Transverse colon (tissue), 4 donors: ENCODE measurements at places on chromosomes 5 and 9. TPM values are rescaled to one million over a fixed set of nuclear protein-coding genes. Genes with fewer than 3 reads are reported as not detected.
A peak's percentile ranks its signal among the peaks of the same experiment; 100 is the strongest.

IFNK gene
- total RNA-seq: not detected

IFNA13 gene
- total RNA-seq: not detected

- no peaks in the 10 kb centered on the region for H3K36me3 ChIP-seq
- H3K4me3 ChIP-seq: no peak overlapping the region
- DNase-seq: no peak
These were observed 588.9 kb upstream of the TLE4 start for GRCh38 chr9:78982849-78983248.

GRCh38 chr9:134391319-134392231 lies 65.3 kb downstream of the RXRA start:
- H3K4me3 ChIP-seq: no peak overlapping the region
- H3K27ac ChIP-seq: peak overlapping the region; percentile 34
- H3K36me3 ChIP-seq: no peaks in the 10 kb centered on the region
- H3K27me3 ChIP-seq: no peaks in the 10 kb centered on the region

DNA sequence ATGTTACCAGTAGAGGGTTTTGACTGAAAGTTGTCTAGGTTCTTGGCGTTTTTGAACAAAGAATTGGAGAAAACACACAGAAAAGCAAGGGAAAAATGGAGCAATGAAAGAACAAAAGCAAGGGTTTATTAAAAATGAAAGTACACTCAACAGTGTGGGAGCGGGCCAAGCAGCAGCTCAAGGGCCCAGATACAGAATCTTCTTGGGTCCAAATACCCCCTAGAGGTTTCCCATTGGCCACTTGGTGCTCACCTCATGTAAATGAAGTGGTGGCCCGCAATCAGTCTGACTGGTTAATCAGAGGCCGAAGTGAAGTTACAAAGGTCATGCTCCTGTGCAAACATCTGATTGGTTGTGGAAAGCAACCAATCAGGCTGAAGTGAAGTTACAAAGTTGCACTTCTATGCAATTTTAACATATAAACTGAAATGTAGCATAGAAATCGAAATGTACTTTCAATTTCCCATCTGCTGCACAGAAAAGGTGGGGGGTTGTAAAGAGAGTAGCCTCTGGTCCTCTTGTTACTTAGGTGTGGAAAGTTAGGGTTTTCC lies 1.9 kb upstream of the GM2A start:
- no peak overlapping the region for H3K4me3 ChIP-seq
- DNase-seq: peak; percentile 19
- peak overlapping the region; percentile 81 for H3K27ac ChIP-seq
- H3K36me3 ChIP-seq: no peaks in the 10 kb centered on the region
- H3K27me3 ChIP-seq: no peaks in the 10 kb centered on the region
